ENCODE measurements at places on chromosomes 3 and 15.

- DNase-seq = no peak
These were observed 22.1 kb downstream of the SATB1 start for GRCh38 chr3:18403061-18403460.

- DNase-seq = no peak
These were observed 5.8 kb downstream of the ISLR start for GRCh38 chr15:74179101-74179841.

DNA sequence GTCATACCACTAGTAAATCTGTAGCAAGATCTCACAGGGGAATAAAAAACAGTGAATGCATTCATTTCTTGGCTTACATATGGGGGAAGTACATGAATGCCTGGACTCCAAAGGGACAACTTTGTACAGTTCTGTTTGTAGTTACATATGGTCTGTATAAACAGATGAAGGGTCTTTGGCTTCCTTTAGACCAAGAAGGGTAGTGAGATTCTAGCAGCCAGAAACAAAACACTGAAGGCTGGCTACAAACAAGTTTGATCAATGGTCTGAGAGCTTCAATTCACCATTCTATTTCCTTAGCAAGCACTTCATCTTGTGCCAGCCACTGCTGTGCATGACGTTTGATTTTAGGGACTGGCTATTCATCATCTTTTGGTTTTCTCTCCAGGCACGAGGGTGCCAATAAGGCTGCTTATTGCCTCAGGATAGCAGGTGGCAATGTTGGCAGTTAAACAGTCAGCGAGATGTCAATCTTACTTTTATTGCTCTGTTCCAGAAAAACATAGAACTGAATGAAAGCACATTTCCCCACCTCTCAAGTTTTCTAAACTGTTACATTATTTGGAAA lies 313.7 kb upstream of the COL8A1 start:
- no peak for DNase-seq

DNA sequence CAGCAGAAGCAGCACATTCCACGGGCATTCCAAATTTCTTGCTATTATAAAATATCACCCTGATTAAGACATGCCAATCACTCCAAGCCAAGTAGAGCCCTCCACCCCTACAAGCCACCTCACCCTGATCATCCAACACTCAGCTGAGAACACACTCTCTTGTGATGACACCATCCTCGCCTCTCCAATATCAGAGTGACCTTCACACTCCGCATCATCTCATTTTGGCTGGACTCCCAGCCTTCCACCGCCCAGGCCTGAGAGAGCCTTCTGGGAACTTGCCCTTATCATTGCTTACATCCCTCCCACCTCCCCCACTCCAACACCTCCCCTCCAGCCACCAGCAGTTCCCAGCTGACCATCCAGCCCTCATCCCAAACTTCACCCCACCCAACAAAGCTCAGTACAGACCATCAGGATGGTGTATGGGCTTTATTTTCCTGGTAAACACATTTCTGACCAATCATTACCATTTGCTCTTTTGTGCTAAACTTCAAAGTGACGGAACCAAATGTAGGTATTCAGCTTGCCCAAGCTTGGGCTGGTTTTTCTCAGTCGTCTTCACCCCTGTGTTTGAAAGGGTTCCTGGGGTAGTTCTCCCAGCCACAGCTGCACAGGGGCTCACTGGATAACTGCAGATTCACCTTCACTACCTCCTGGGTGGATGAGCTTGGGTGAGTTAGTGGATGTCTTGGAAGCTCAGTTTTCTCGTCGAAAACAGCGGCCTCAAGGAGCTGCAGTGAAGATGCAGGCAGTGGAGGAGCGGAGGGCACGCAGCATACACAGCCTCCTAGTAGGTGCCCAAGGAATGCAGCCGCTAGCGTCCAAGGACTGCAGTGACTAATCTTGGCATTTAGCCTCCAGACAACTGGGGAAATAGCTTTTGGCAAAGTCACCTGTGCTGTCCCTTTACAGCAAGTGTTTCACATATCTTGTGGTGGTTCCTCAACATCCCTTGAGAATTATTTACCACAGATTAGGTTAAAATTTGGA lies 115.1 kb downstream of the LIPC start:
- DNase-seq = no peak

DNA sequence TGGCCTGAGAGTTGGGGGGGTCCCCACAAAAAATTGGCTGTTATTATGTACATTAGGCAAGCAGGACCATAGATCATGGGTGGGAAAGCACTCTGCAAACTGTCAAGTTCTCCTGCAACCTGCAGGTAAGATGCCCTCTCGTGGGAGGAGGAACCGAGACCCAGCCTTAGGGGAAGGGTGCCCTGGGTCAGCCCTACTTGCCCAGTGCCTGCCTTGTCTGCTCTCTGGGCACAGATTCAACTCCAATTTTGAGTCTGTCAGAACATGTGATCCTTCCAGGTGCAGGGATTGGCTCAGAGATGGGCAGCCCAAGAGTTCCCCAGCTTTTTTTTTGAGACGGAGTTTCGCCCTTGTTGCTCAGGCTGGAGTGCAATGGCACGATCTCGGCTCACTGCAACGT lies 99.2 kb downstream of the PLXNA1 start:
- no peak for DNase-seq

DNA sequence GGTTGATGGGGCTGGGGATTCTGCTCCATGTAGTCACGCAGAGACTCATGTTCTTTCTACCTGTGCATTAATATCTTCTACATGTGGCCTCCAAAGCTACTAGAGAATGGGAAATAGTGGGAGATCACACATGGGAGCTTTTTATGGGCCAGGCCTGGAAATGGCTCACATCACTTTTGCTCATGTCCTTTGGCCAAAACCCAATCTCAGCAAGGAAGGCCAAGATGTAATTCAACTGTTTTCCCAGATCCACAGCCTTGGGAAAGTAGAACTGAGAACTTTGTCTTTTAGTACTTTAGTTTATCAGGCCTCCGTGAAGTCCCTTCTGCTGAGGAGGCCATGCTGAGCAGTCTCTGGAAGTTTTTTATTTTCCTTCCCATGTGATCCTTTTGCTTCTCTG lies 73.2 kb upstream of the SLC4A7 start:
- DNase-seq = no peak

DNA sequence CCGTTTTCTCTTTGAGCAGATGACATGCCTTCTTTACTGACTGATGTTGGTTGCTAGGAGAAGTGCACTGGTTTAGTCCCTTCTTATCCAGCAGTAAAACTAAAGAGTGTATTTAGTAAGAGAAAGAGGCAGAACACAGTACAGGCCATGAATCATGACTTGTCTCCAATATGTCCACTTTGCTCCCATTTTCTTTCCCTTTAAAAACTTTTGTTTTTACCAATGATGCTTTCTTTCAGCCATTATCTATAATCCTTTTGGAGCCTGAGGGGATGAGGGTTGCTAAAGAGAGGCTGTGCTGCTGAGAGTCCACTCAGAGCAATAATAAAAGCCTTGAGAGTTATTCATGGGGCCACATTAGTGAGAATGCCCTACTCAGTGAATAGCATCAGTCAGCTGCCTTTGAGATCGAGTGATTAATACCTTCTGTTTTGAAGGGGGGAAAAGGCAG lies 12.2 kb downstream of the ROBO2 start:
- DNase-seq = no peak
